ENCODE measurements at places on chromosomes 12 and 14.

- DNase-seq = no peak
These were observed 2.8 kb downstream of the FRMD6 start for GRCh38 chr14:51654533-51654845.

DNA sequence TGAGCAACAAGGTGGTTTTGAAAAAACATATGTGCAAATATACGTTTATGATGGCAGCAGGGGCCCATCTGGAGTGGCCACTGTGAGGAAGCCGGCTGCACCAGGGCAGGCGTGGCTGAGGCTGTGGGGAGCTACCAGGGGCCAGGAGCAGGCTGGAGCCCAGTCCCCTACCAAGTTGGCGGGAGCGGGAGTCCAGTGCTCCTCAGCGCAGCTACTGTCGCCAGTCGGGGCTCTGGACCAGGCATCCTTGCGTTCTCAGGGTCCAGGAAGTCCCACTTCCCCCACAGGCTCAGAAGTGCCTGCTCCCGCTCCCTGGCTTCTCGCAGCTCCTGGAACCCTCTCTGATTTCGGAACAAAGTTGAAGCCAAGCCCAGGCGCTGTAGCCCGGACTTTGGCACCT is 1377.5 kb upstream of the FLRT2 start:
- DNase-seq = no peak

DNA sequence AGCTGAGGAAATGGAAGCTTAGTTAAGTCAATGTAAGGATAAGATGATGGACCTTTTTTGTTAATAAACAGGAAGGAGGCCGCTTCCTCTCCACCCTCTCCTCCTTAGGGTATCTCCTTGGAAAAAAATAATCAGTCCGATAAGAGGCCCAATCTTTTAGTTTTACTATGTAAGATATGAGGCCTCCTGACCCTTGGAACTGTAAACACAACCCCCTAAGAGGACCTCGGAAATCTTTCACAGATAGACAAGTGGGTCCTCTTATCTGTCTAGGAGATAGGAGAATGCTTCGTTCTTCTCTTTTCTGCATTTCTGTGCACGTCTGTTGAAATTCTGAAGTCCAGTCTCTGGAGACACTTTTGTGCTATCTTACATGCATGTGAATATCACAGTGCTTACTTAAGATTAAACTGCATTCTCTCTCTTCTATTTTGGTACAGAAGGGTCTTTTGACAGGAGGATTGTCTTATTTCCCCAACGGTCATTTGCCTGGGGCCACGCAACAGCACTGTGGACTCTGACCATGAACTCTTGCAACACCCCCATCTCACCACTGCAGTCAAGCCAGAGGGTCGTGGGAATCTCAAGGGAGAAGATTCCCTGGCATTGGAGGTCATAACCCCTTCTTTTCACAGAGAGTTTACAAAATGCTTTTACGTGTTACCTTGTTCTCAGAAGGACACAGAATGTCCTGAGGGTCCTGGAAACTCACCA is 313.0 kb upstream of the RTL1 start:
- DNase-seq = no peak

GRCh38 chr14:68512088-68512487 is 280.8 kb downstream of the ZFP36L1 start:
- DNase-seq = no peak

- DNase-seq = no peak
These were observed 57.1 kb downstream of the CCDC60 start for GRCh38 chr12:119391673-119392072.

Measured in frontal cortex (tissue), 4 donors.